ENCODE measurements at places on chromosomes 6 and 20. TPM values are rescaled to one million over a fixed set of nuclear protein-coding genes. Genes with fewer than 3 reads are reported as not detected.

SLC44A4 gene
- total RNA-seq, result 0.08 TPM

LY6G5B gene
- total RNA-seq, result 3.6 TPM

STAU1 gene
- total RNA-seq, result 71.1 TPM

MC3R gene
- total RNA-seq, result not detected

MUC21 gene
- total RNA-seq, result not detected

TBXT gene
- total RNA-seq, result not detected

RGS17 gene
- 6.3 TPM for total RNA-seq

RTEL1 gene
- total RNA-seq, result 7.2 TPM

LY6G6C gene
- not detected for total RNA-seq

LTA gene
- not detected for total RNA-seq

MCCD1 gene
- total RNA-seq, result not detected

SAMD3 gene
- not detected for total RNA-seq

MBOAT1 gene
- total RNA-seq, result 3.5 TPM

THBS2 gene
- 0.03 TPM for total RNA-seq

MTO1 gene
- 8.4 TPM for total RNA-seq
